ENCODE measurements at places on chromosomes 7 and 10. TPM values are rescaled to one million over a fixed set of nuclear protein-coding genes. Genes with fewer than 3 reads are reported as not detected.

Gene TSPAN15
- total RNA-seq, result 1.7 TPM

Gene MYO1G
- total RNA-seq, result 0.07 TPM

Gene SLC16A12
- total RNA-seq, result 0.33 TPM

Gene BEND7
- 4.0 TPM for total RNA-seq

Gene FAM180A
- 51.3 TPM for total RNA-seq

Gene BBS9
- 26.8 TPM for total RNA-seq

Gene STOX1
- 0.13 TPM for total RNA-seq

Gene ANKRD61
- 0.13 TPM for total RNA-seq

Gene MSMB
- not detected for total RNA-seq

Gene SUN3
- total RNA-seq, result not detected

Gene HERPUD2
- 31.3 TPM for total RNA-seq

Gene GNAI1
- total RNA-seq, result 25.0 TPM

Gene BMPR1A
- 60.5 TPM for total RNA-seq

Gene SPAM1
- total RNA-seq, result not detected

Gene ACTL6B
- not detected for total RNA-seq

Gene ECD
- 21.4 TPM for total RNA-seq

Gene MSS51
- total RNA-seq, result 2.1 TPM

Gene LRRC17
- total RNA-seq, result 103 TPM

Gene ZNF394
- total RNA-seq, result 15.5 TPM

Gene TYW1
- total RNA-seq, result 16.2 TPM

Gene STEAP1B
- total RNA-seq, result 23.4 TPM

Gene RELN
- total RNA-seq, result 200 TPM

Gene SUN1
- 291 TPM for total RNA-seq

Gene PKD1L1
- total RNA-seq, result 0.07 TPM

Gene CROT
- 13.4 TPM for total RNA-seq

Gene PAPSS2
- 160 TPM for total RNA-seq
